GM18507 (cell line): ENCODE measurements at places on chromosomes 12 and 14.
A peak's percentile ranks its signal among the peaks of the same experiment; 100 is the strongest.

DNA sequence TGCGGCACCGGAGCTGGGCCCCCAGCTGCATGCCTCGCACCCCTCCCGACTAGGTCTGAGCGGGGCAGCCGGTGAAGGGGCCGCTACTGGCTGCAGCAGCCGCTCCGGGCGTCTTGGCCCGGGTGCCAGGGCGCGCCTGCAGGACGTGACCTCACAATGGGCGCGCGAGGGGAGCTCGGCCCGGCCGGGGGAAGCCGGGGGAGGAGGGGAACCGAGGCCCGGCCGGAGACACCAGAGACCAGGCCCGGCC, 353 bp downstream of the BAG5 start:
- DNase-seq, result peak; percentile 23

DNA sequence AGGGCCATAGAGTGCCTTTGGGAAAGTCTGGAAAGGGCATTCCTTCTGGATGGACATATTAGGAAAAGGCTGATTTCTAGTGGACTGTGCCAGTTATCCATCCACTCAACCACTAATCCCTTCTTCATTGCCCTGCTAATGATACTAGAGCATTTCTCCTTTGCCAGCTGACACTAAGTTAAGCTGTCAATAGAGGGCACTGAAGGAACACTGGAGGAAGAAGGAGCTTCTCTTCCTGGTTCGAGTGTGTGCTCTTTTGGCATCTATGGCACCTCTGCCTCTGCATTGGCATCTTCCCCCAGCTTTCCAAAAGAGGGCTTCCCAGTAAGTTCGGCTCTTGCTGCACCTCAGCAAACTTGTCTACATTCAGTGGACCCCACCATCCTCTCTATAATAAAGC, 165.4 kb downstream of the DERA start:
- DNase-seq, result peak; percentile 2

GRCh38 chr14:61033855-61034254, 52.8 kb downstream of the SLC38A6 start:
- no peak for DNase-seq

DNA sequence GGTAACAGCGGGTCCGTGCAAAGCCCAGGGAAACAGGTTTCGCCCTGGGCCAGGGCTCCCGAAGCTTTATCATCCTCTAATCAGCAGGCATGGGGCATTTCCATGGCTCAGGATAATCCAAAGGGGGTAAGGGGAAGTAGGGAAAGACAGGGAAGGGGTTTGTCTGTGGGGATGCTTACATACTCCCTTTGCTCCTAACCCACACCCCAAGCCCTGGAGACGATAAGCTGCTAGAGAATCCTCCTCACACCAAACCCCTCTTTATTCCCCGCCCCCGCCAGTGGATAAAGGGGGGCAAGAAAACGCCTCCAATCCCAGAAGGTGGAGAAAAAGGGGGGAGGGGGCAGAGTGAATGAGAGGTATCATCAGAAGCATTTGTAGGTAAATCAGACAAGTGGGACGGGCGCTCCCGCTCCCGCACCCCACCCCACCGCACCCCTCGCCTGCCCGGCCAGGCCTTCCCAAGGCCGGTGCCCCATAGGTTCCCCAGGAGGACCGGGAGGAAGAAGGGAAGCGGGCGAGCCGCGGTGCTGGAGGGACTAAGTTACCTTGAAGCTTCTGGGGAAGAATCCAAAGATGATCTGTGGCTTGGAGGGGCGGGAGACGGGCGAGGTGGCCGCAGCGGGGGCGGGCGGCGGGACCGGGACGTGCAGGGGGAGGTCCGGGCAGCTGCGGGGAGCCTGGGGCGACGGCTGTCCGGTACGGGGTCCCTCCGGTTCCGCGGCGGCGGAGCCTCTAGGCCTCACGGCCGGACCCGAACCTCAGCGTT, 762 bp downstream of the PPP2R5E start:
- DNase-seq, result no peak

DNA sequence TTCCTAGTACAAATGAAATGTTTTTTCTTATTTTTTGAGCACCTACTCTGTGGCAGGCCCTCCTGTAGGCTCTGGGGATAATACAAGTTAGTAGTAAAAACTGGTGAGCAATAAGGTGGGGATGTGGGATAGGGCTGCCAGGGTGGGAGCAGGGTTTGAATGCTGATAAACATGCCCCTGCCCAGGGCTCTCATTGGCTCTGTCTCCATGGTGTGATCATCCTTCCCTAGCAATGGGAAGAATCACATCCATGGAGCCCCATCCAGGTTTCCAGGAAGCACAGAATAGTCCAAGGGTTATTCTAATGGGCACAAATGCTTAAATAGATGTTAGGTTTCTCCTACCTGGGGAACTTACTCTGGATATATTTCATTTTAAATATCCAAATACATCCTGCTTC, 45.5 kb downstream of the GIT2 start:
- DNase-seq, result no peak

- no peak for DNase-seq
These were observed 13.3 kb upstream of the TBX3 start for GRCh38 chr12:114697243-114697716.

- no peak for DNase-seq
These were observed 21.8 kb upstream of the FBXO34 start for GRCh38 chr14:55249423-55249822.

DNA sequence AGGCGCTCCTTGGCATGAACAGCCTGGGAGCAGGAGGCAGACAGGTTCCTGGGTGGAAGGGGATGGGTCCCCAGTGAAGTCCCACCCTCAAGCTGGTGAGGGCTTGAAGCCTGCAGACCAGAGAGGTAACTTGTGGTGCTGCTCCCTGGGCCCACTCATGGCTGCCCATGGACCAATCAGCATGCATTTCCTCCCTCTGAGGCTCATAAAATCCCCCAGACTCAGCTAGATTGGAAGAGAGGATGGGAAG, 50.2 kb downstream of the A2M start:
- no peak for DNase-seq

DNA sequence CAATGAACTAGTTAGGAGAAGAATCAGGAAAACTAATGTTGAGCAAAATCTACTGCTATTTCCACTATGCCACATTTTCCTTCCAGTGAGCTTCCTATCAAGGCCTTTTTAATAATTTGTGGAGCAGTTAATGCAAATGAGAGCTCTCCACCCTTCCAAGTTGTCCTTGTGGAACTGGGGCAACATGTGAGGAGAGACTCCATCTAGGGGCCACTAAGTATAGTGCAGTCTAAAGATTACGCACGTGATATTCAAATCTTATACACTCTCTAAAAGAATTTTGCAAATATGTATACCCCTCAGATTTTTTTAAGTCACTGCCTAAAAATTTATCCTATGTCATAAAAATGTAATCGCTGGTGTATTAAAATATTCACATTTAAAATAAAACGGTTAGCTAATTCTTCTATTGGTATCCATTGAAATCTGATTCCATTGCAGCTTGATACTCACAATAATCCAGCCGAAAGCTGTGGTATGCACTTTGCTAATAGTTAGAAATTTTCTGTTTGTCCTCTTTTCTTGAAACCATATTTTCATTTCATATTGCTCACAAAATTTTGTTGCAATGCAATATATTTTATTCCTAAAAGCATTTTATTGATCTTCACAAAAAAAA, 100.1 kb downstream of the PAH start:
- no peak for DNase-seq

- DNase-seq, result no peak
These were observed 16.1 kb upstream of the WSCD2 start for GRCh38 chr12:108112832-108113556.

- no peak for DNase-seq
These were observed 109.5 kb upstream of the ARHGAP5 start for GRCh38 chr14:31967669-31967975.

DNA sequence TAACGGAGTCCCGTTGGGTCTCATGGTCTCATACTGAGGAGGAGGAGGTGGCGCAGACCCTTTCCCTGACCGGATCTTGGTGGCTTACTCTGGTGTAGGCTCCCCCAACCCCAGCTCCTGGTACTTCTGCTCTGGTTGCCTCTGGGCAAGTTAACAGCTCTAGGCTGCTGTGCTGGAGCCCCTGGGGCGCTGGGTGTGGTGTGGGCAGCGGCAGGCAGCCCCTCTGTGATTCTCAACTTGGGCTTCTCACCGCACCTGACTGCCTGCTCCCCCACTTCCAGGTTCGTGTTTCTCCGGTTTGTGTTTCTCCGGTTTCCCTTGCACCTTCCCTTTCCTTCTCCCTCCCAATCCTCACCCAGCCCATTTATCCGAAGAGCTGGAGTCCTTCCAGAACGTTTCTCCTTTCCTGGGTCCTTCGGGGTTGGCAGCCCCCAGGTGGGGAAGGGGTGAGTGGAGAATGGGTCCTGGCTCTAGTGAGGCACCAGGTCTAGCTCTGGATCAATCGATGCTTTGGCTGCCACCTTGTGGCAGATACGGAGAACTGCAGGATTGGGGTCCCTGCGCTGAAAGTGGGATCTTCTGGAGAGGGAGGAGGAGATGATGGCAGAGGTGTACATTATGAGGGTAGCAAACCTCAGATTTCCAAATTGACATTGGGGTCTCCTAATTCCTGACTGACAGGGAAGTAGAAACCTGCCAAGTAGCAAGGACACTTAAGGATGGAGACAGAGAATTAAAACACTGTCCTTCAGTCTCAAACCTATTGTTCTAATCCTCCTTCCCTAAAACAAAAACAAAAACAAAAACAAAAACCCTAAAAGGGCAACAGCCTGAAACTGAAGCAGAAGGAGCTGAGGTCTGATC, 8.3 kb downstream of the CISTR start:
- peak; percentile 43 for DNase-seq

GRCh38 chr14:73027546-73027945, 640 bp upstream of the ZFYVE1 start:
- no peak for DNase-seq

GRCh38 chr14:75493592-75494087, 28.6 kb upstream of the BATF start:
- no peak for DNase-seq

DNA sequence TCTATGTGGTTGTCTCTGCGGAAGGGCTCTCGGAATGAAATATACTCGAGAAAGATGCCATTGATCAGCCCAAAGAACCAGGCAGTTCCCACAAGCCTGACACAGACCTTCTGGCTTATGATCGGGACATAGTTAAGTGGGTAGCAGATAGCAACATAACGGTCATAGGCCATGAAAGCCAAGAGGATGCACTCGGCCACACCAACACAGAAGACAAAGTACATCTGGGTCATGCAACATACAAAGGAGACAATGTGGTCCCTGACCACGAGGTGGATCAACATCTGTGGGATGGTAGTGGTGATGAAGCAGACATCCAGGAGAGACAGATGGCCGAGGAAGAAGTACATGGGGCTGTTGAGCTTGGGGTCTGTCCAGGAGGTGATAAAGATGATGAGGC, 326 bp downstream of the OR10AD1 start:
- no peak for DNase-seq

DNA sequence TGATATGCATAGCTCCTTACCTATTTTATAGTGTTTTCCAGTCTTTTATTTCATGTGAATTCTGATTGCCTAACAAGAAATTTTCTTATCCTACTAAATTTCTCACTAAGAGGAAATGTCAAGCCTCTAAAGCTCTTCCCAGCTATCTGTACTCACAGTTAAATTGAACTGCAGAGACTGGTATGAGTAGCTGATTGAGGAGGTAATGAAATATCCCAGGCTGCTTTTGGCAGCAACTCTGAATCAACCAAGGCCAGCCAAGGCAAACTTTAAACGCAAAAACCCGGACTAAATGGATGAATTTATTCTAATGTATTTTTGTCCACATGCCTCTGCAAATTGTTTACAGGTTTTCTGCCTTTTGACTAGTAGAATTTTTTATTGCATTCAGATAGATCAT, 119.1 kb upstream of the PMCH start:
- no peak for DNase-seq

DNA sequence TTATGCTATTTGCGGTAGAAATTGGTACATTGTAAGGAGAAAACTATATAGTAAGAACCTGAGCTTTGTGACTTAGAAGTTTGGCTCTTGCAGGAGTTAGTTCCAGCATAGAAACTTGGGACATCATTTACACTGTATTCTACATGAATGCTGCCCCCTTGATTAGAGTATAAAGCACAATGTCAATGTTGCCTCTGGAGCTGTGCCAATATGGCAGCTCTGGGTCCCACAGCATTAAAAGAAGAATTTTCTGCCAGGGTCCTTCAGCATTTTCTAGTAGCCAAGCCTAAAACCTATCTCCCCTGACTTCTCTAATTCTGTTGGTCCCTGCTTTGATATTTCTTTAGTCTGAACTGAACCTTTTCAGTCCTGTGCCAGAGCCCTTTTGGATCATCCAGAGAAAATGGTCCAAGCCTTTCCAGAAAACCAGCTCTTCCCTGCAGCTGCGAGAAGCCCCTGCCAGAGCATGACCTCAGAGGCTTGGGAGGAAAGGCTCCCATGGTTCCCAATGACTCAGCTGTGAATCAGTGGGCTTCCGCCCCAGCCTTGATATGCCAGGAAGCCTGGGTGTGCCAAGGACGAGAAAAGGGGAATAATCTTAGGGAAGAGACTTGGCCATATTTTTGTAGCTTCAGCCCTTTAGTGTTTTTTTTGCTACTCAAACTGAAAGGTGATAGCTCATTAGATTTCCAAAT, 43.2 kb downstream of the PLEKHG7 start:
- no peak for DNase-seq

GRCh38 chr14:55190906-55191202, 531 bp downstream of the DLGAP5 start:
- no peak for DNase-seq

- DNase-seq, result no peak
These were observed 152.3 kb downstream of the MSRB3 start for GRCh38 chr12:65430571-65431306.

DNA sequence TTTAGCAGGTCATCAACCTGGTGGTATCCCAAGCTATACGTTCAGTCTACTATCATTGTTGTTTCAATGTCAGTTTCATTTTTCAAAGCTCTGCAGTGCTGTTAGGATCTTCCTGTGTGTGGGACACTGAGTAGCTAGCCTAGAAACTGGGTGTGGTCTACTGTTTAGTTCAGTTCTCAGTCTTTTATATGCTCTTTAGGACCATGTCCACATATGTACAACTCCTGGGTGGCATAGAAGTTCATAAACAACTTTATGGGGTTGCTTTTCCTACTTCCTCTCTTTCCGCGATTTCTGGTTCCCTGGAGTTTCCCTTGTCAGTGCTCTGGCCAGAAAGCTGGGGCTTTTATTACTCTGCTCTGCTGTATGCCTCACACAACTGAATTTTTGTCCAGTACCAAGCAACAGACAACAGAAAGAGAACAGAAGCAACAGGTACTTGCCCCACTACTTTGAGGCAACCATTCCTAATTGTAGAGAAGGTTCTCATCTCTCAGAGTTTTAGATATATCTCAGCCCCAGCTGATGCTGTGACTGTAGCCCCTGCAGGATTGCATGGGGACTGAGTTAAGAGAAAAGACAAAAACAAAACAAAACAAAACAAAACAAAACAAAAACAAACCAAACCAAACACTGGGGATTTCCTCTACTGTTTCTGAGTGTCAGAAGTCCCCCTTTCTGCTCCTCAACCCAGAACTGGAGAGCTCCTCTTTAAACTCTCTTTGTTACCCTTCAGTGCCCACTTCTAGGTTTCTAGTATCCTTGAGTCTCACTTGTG, 30.3 kb downstream of the MIS18BP1 start:
- DNase-seq, result no peak
